ENCODE measurements at places on chromosomes 13 and 19.
A peak's percentile ranks its signal among the peaks of the same experiment; 100 is the strongest.

GRCh38 chr13:67318860-67319259 is 88.7 kb upstream of the PCDH9 start:
- no peak for DNase-seq

GRCh38 chr13:75071395-75071794 is 410.6 kb downstream of the TBC1D4 start:
- DNase-seq, result no peak

- DNase-seq, result no peak
Measured at GRCh38 chr13:67138970-67139369, 91.2 kb downstream of the PCDH9 start.

GRCh38 chr13:53848366-53848961 is 819.9 kb downstream of the OLFM4 start:
- DNase-seq, result no peak

DNA sequence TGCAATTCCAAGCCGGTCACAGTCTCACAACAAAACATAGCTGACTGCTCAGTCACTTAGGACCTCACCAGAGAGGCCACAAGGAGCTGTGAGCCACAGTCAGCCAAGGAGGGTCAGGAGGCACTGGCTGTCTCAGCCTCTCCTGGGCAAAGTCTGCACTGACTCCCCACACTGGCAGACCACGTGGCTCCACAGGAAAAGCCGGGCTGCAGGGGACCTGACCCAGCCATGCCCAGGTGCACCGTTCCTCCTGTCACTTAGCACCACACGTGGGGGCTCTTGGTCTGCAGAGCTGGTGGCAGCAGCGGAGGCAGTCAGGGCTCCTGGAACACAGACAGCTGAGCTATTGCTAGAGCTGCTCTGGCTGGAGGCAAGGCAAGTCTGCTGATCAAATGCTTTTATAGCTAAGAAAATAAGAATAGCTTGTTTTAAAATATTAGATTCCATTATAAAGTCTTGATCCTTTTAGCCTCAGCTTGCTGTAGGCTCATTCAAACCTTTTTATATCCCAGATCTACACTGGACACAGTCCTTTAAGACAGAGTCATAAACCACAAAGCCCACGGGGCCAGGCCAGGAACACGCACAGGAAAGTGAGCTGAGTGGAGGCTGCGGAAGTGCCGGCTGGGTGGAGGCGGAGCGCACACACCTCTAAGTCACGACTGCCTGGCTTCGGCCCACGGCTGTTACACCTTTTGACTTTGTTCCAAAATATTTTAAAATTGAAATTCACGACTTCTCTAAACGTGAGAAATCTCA is 744.1 kb downstream of the UQCRFS1 start:
- DNase-seq, result peak; percentile 20

GRCh38 chr13:33637978-33638743 is 179.8 kb upstream of the RFC3 start:
- no peak for DNase-seq

GRCh38 chr19:18349524-18350128 is 9.2 kb downstream of the PGPEP1 start:
- DNase-seq, result no peak

GRCh38 chr19:29645911-29646310 is 19.4 kb upstream of the PLEKHF1 start:
- no peak for DNase-seq

- peak; percentile 22 for DNase-seq
Measured at GRCh38 chr19:57934820-57935665, at the start of gene ZNF418. ZNF418 (minus strand) TSS chr19:57935402; CDS start chr19:57933822, 1,580 bp downstream.

DNA sequence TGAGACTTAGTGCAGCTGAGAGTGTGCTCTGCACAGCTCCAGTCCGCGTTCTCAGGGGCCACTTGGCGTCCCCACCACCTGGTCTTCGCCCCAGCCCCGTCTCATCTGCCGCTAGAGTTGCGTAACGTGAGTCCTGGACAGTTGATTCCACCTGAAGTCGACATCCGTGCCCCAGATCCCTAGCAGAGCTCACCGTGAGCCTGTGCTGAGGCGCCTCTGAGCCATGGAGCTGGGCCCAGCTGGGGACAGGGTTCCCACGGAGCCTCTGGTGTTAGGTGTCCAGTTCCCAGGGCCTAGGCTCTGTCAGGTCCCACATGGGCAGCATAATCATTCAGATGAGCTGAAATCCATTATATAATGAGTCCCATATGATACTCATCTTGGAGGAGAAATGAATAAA is 147.1 kb upstream of the SOX1 start:
- DNase-seq, result no peak

DNA sequence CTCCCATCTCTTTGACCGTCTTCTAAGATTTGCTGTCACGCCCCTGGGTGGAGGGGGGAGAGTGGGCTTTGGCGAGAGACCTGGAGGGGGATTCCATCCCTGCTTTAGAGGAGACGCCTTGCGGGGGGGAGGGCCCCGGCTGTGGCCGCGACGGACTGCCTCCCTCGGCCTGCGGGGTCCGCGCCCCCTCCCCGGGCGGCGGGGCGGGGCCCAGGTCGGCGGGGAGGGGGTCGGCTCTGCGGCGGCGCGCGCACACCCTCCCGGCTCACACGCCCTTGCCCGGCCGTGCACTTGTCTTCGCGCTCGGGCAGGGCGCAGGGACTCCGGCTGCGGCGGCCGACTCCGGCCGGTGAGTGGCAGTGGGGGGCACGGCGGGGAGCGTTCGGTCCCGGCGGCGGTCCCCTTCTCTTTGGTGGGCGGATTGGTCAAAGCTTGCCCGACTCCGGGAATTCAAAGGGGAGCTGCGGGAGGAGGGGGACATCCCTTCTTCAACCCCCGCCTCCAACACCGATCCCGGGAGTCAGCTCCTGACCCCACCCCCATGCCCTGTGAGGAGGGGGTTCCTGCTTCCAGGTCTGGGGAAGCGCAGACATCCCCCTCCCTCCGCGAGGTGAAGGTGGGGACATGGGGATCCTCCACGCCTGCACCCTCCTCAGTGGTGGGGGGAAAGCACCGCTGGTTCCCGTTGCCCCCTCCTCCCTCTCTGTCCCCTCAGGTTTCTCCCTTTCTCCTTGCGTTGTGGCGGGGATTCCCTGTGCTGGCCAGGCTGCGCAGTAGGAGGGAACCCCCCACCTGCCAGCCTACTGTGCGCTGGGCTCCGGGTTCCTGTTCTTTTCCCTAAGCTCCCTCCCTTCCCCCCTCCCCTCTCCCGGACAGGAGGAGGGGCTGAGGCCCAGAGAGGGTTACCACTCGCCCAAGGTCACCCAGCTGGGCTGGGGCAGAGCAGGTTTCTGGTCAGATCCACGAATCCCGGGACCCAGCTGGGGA is 14.6 kb upstream of the KCNN1 start:
- no peak for DNase-seq

DNA sequence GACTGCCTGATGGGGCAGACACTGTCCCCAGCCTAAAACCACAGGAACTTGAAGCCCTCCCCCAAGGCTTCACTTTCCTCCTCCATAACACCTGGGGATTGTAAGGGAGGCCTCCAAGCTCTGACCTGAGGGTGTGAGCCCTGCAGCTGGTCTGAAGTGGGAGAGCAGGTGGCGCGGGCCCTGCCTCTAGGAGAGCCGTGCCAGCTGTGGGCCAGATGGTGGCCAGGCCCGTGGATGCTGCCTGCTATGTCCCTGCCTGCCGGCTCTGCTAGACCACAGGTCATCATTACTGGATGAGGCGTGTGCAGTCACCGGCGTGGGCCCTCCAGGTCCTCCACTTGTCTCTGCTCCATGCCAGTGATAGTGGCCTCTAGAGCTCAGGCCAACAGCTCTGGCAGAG is 3.5 kb upstream of the KLHL26 start:
- no peak for DNase-seq

GRCh38 chr19:54469496-54469934 is 3.6 kb downstream of the CDC42EP5 start:
- no peak for DNase-seq

DNA sequence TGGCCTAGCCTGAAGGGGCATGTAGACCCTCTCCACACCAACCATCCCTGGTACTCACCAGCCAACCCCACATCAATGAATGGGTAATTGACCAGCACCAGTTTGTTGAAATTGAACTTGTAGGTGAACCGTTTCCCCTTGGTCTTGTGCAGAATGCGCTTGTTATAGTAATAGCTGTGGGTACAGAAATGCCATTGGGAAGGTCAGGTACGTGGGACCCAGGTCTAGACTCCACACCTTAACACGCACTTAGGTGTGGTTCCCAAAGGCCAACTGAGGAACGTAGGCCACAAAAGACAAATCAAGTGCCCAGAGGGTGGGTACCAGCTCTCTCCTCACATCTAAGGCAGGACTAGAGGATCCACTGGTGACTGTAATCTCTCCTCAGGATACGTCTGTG is 5.2 kb downstream of the ERF start:
- DNase-seq, result no peak

DNA sequence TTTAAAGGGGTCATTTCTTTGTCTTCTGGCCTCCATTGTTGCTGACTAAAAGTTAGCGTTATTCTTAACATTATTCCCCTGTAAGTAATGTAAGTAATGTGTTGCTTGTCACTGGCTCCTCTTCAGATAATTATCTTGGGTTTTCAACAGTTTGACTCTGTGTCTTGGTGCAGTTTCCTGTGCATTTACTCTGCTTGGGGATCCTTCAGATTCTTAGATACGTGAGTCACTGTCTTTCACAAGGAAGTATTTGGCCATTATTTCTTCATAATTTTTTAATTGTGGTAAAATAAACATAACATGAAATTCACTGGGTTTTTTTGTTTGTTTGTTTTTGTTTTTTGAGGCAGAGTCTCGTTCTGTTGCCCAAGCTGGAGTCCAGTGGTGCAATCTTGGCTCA is 13.5 kb upstream of the OR7D2 start:
- no peak for DNase-seq

DNA sequence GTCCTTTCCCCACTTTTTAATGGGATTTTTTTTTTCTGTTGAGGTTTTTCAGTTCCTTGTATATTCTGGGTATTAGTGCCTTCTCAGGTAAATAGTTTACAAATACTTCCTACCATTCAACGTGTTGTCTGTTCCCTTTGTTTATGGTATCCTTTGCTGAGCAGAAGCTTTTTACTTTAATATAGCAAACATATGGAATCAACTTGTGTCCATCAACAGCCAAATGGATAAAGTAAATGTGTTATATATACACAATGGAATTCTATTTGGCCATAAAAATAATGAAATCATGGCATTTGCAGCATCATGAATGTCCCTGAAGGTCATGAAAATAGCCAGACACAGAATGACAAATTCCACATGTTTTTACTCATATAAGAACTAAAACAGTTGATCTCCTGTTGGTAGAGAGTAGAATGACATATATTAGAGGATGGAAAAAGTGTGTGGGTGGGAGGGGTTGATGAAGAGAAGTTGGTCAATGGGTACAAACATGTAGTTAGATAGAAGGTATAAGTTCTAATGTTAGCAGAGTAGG is 500.8 kb downstream of the SLITRK6 start:
- no peak for DNase-seq

GRCh38 chr19:19134687-19135158 is 3.6 kb downstream of the TMEM161A start:
- no peak for DNase-seq

DNA sequence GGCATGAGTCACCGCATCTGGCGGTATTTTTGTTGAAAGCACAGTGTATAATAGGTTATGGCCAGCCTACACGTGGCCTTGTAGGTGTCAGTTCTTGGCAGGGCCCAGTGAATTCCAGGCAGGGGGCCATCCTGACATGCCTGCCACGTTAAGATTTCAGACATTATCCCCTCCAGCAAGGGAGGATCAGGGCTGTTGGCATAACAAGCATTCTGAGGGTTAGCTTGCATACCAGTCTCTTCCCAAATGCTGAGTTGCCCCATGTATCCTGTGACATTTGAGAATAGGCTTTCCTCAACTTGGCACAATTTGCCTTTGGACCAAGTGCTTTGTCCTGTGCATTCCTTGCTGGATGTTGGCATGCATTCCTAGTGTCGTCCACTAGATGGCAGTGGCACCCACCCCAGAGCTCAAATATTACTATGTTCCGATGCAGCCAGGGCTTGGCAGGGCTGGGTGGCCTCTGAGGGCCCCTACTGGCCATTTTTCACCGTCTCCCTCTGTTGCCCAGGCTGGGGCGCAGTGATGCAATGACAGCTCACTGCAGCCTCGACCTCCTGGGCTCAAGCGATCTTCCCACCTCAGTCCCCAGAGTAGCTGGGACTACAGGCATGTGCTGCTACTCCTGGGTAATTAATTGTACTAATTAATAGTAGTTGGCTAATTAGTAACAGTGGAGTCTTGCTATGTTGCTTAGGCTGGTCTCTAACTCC is 31.2 kb downstream of the NLRP12 start:
- peak; percentile 56 for DNase-seq

- DNase-seq, result no peak
Measured at GRCh38 chr19:42069619-42070351, at the start of gene GRIK5. GRIK5 (minus strand) TSS chr19:42070206; CDS start chr19:42065770, 4,436 bp downstream.
